ENCODE measurements at places on chromosomes 1 and 21.

DNA sequence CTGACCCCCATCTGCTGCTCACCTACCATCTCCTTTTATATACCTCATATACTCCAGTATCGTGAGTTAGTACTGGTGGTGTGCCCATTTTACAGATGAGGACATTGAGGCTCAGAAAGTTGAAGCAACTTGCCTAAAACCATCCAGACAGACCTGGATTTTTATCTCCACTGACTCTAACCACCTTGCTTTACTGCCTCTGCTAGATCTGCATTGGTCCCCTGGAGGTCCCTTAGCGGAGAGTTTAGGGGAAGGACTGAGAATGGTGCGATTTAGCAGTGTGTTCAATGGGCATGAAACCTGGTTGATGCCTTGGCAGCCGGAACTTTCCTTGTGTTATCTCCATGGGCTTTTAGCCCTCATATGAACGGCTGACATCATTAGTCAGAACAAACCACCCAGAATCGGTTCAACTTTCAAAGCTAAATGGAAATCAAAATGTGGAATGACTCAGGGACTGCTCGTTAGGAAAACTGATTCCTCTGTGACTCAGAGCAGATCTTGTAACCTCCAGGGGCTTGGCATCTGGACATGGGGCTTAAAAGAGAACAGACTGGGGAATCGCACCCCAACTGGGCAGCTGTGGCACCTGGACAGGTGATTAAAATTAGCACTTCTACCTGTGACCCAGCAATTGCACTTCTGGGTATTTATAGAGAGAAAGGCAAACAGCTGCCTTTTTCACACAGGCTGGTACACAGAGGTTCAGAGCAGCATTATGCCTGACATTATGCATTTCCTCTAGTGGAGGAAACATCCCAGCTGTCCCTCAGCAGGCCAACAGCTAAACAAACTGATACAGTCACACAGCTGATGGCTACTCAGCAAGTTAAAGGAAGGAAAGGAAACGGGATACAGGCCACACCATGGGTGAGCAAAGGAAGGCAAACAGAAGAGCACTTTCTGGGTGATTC, 25.3 kb downstream of the TMEM51 start:
- peak; percentile 76 for DNase-seq

GRCh38 chr1:152739841-152740240, 18.0 kb upstream of the KPRP start:
- DNase-seq: no peak

DNA sequence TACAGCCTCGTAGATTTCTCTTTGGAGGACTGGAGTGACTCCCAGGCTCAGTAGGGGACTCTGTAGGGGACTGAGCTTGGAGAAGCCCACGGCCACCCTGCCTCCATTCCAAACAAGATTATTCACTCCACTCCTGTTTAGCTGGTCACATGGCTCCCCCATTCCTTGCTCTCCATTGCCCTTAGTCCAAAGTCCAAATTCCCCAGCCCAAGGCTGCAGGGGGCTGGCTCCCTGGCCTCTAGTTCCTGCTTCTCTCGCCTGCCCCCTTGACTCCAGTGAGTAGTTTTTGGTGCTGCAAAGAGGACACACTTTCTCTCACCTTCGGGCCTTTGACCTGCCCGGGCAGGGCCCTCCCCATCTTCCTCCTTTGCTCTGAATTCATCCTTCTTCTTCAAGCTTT, 403.3 kb downstream of the KIF26B start:
- DNase-seq: no peak

GRCh38 chr1:89295187-89295586, 22.5 kb upstream of the GBP5 start:
- DNase-seq: no peak

DNA sequence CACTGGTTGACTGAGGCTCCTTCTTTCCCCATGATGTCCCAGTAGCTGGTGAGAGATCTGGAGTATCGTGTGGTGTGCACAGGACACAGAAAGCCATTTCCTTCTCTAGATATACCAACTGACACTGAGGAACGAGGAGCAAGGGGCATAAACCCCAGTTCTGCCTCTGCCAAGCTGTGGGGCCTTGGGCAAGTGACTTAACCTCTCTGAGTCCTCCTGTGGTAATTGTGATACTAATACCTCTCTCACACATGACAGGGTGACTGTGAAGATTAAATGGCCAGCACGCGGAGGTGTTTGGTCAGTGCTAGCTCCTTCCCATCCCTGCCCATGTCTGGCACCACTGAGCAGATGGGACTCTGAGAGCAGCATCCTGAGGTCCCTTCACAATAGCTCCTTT, 26.3 kb upstream of the TCEA3 start:
- no peak for DNase-seq

DNA sequence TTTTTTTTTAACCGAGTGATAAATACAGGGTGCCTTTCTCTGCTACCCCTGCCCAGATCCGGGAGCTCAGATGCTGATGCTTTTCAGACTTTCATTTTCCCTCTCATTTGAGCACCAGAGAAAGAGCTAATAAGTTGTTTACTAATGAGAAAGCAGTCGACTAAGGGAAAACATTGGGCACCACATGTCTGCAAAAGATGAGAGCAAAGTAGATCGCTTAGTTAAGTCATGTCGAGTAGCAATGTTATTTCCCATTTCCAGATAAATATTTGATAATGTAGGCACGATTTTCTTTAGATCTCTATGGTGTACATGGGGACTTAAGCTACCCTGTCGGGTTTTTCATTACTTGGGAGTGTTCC, 1.2 kb downstream of the PKN2 start:
- DNase-seq: no peak

- no peak for DNase-seq
These were observed at the start of gene GBP6 for GRCh38 chr1:89363638-89364536. GBP6 (plus strand) TSS chr1:89364059; CDS start chr1:89368552, 4,493 bp downstream.

DNA sequence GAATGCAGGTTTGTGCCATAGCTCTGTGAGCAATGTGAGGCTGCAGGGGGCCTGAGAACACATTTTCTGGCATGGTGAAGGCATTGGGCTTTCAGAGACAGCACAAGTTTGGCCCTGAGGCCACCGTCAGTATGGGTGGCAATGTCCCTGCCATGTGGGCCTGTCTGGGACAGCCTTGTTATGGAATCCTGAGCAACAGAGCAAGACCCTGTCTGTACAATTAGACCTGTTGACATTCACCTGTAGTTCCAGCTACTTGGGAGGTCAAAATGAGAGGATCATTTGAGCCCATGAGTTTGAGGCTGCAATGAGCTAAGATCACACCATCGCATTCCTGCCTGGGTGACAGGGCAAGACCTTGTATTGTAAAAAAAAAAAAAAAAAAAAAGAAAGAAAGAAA, 35.6 kb downstream of the PRDM15 start:
- no peak for DNase-seq

DNA sequence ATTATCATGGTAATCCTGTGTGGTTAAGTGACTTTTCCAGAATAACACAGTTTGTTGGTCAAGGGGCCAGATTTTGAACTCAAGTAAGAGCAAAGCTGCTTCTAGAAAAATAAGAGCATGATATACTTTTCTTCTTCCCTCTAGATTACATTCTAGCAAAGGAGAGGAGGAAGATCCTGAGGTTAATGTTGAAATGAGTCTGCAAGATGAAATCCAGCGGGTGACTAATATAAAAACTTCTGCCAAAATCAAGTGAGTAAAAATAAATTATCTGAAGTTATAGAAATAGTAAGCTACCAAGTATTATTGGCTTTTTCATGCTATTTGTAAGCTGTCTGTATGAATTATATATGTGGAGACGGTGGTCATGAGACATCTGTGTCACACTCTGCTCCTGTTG, 12.8 kb downstream of the WDR3 start:
- DNase-seq: no peak

DNA sequence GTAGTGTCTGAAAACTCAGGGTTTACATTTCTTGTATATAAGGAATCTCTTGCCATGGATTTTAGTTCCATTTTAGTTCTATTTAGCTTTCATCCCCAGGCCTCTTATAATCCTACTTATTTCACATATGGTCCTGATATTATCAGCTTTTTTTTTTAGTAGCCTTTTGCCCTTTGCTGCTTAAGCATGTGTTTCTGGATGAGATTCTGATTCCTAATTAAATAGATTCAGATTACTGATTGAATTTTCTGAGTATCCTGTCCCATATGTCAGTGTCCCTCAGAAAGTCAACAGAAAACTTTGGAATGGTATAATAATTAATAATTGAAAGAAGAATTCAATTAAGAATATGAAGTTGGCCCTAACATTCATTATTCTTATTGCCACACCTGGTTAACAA, 134.7 kb upstream of the HOOK1 start:
- DNase-seq: no peak
